ENCODE measurements at places on chromosomes 4 and X.

GRCh38 chr4:114663083-114663482, 64.5 kb downstream of the UGT8 start:
- no peak for DNase-seq

DNA sequence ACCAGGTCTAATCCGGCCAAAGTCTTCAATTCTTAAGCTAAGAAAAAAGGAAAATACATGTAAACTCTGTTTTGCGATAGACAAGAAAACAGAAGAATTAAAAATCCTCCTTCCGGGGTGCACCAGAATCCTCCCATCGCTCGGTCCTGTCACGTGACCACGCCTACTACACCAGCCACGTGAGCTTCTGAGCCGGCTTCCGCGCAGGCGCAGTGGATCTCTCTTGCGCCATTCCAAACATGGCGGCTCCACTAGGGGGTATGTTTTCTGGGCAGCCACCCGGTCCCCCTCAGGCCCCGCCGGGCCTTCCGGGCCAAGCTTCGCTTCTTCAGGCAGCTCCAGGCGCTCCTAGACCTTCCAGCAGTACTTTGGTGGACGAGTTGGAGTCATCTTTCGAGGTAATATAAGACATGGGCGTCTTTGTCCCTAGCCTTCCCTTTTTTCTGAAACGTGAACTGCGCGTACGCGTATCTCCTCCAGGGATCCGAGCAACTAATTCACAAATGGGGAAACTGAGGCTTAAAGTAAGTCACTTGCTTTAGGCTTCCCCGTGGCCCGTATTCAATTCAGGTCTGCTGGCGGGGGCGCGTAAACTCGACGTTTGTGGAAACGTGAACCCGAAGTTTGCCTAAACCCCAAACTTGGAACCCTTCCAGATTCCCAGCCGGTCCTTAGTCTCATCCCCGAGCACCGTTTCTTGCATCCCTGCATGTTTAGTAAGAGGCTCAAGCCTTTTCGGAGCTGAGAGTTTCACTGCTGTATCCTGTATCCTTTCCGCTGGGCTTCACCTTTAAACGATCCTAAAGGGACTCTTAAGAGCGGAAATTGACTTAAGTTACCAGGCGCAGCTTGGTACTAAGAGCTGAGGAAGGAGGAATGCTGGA, at the start of gene MED28:
Gene MED28, plus strand, starts transcription at position 226 of the 884 bp plus-strand sequence. Its CDS starts 14 bp downstream, at position 240.
- peak; percentile 95 for DNase-seq

GRCh38 chr4:41399231-41399630, 138.7 kb upstream of the LIMCH1 start:
- no peak for DNase-seq

DNA sequence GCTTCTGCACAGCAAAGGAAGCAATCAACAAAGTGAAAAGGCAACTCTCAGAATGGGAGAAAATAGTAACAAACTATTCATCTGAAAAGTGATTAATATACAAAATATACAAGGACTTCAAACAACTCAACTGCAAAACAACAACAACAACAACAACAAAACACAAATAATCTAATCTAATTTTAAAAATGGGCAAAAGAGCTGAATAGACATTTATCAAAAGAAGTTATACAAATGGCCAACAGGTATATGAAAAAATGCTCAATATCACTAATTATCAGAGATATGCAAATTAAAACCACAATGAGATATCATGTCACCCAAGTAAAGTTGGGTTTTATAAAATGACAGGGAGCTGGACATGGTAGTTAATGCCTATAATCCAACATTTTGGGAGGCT, 602.8 kb upstream of the DIAPH2 start:
- no peak for DNase-seq

DNA sequence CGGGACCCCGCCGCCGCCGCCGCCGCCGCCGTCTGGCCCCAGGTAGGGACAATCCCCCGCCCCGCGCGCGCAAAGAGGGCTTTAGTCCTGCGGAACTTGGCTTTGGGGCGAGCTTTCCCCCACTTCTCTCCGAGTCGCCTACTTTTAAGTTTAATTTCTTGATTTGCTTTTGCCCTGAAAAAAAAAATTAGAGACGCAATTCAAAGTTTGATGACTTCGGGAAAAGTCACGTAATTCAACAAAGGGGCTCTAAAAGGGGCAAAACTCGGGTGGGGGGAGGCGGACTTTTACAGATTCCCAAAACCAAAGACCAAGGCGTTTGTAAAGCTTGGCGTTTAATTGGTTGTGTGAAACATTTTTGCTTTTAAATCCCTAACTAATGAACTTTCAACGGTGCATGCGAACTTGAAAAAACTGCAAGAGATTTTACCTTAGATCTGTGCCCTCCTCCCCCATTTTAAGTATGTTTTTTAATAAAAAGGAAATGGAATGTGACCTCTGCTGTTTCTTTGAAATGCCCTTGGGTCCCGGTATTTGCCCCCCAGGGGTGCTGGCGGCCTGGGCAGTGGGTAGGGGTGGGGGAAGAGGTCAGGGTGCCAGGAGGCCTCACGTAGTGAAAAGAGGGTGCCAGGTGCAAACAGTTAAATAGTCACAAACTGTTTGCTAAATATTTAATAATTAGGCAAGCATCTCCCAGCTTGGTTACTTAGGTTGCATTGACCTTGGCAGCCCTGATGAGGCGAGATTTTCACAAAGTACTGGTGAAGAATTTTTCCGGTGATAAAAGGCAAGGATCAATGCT, 209.7 kb downstream of the NWD2 start:
- DNase-seq, result no peak

GRCh38 chr4:155774033-155774432, 15.2 kb downstream of the GUCY1B1 start:
- no peak for DNase-seq

GRCh38 chrX:100315566-100315965, 94.5 kb downstream of the PCDH19 start:
- DNase-seq, result no peak

DNA sequence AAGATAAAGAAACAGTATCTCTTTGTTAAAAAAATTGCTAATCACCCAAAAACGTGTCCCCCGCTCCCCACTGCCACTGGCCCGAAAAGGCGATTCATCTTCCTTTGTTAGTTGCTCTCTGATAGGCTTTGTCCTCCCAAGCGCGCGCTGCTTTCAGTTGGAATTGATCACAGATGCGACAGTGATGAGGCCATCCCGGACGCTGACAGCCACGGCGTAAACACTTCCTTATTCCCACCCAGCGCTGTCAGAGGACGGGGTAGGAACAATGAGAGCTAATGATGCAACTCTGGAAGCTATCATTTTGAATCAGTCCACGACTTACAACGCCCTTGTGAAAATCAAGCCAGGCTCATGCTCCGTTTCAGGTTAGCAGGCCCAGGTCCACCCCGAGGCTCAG, 21.4 kb downstream of the SOD3 start:
- no peak for DNase-seq

GRCh38 chrX:43661521-43662240, 5.6 kb downstream of the MAOA start:
- no peak for DNase-seq

DNA sequence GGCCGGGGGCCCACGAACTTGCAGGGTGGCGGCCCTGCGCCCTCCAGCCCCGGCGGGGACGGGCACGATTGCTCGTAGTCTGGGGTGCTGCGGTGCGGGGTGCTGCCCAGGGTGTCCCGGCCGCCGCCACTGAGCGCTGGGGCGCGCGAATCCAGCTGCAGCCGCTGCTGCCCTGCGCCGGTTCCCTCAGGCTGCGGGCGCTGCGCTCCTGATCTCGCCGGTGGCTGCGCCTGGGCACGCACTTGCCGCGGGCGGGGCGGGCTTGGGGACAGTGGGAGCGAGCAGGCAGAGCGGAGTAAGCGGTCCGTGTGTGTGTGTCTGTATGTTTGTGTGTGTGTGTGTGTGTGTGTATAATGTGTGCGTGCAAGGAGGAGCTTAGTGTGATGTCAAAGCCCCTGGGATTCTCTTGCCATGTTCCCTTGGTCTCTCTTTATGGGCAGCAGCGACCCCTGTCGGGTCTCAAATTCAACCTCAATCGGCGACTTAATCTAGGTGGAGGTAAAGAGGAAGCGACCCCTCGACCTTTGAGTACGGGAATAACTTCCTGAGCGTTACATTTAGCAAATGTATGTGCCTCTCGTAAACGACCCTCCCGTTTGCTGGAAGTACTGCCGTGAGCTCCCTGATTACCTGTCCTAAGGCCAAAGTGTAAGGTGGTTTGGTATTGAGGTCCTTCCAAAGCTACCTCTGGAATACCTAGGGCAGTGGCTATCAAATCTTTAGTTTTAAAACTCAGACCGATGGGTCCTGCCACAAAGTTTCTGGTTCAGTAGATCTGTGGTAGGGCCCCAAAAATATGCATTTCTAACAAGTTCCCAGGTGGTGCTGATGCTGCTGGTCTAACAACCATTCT, at the start of gene RNF150:
Gene RNF150, minus strand, starts transcription at position 324 of the 853 bp plus-strand sequence.
- peak; percentile 83 for DNase-seq

GRCh38 chr4:84146300-84146959, 352.7 kb downstream of the NKX6-1 start:
- no peak for DNase-seq

GRCh38 chr4:145101091-145101490, 3.0 kb downstream of the ABCE1 start:
- no peak for DNase-seq

GRCh38 chr4:21041708-21042107, 341.4 kb downstream of the PACRGL start:
- no peak for DNase-seq

DNA sequence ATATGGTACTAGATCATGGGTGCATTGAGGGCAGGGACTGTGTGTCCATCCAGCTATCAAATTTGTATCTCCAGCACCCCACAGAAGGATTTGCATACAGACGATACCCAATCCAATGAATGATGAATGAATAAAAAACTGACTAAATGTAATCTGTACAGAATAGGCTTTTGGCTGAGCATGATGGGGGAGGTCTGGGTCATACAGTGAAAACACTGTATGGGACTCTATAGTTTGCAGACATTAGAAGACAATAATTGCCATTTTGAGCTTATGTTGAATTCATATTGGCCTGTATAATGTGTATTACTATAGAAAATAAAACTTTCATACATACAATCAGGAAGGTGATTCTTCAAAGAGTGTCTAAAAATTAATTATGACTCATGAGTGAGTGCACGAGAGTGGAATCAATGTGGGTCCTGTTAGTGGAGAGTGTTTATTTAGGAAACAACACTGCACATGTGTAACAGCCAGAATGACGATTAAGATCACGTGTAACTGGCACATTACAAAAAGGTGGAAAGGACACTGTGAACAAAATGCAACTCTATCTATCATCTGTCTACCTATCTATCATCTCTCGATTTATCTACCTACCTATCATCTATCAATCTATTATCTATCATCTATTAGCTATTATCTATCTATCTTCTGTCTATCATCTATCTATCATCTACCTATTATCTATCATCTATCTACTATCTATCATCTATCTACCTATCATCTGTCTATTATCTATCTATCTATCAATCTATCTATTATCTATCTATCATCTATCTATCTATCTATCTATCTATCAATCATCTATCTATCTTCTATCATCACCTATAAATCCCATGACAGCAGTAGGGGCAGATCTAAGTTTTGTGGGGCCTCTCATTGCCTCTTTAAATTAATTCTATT, 201.3 kb downstream of the PTTG2 start:
- DNase-seq, result no peak

DNA sequence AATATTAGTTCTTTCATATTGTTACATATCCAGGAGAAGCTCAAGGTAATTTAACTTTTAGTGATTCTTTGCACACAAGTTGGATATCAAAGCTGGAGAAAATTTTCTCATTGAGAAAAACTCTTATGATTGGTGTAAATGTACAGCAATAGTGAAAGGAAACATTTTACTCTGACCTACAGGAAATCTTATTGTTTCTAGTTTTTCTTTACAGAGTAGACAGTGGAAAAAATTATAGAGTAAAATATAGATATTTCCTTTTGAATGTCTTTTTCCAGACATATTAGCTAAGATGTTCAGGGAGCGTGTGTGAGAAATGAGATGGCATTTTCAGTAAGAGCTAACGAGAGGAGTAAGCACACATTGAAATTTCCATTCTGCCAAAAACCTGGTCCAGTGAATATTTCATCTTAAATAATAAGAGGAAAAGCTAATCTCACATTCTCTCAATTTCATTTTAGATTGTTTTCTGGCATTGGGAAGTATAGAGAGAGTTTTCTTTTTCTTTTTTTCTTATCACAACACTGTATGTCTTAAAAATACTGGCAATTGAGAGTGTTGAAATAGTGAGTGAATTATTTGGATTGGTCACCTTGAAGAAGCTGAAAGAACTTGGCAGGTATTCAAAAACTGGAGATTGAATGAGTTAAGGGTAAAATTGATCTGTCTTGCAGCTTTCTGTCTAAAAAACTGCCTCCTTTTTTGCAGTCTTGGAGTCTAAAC, 15.6 kb upstream of the ATP8A1 start:
- DNase-seq, result no peak

GRCh38 chr4:105725623-105726022, 17.0 kb downstream of the GSTCD start:
- DNase-seq, result no peak

GRCh38 chr4:71210823-71211222, 128.0 kb upstream of the SLC4A4 start:
- no peak for DNase-seq

Data from type B pancreatic cell (in vitro differentiated cells).